ENCODE measurements at places on chromosomes 13 and 19.

- no peak for DNase-seq
Observed at GRCh38 chr13:99018418-99019180, 40.7 kb upstream of the DOCK9 start.

- no peak for DNase-seq
Observed at GRCh38 chr13:99832347-99832746, 139.2 kb downstream of the ZIC5 start.

DNA sequence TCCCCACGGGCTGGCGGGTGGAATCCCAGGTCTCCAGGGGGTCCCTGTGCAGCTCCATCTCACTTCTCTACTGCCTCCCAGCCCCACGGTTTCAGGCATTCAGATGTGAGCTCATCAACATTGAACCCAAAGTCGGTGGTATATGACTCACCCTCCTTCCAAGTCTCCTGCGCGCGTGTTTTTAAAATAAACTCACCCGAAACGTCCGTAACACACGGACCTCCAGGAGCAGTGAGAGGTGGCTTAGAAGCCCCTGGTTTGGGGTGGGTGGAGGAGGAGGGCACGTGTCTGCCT, 14.0 kb upstream of the CRTC1 start:
- DNase-seq, result no peak

- no peak for DNase-seq
Observed at GRCh38 chr19:35022460-35022859, 7.8 kb upstream of the SCN1B start.

GRCh38 chr13:112510987-112511685, 76.8 kb downstream of the TUBGCP3 start:
- DNase-seq, result no peak

DNA sequence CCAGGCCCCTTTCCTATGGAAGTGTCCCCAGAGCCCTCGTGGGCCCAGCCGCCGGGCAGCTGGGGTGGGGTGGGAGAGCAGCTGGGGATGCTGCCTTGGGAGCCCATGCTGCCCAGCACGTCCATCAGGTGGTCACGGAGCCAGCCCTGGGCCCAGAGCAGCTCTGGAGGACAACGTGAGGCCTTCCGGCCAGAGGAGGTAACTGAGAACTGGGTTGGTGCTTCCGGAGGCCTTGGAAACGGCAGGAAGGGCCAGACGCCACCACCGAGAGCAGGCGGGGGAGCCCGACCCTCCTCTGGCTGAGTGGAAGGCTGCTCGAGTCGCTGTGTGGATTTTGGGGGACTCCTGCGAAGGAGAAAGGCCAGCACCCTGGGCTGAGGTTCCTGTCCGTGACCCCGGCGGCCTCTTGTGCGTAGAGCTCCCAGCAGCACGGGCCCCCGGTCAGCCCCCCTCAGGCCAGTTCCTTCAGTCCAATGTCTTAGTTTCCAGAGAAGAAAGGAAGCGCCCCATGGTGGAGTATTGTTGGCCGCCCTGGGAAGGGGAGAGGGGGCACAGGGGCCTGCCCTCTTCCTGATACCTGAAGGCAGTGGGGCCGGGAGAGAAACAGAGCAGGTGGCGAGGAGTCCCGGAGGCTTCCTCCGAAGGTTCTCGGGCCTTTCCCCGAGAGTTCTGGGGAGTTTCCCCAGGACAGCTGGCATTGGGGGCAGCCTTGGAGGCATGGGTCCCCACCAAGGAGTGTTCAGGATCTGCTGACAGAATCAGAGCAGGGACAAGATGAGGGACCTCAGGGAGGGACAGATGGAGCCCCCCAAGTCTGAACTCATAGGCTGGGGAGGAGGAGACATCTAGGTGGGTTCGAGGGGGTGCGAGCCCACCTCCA, 68.8 kb downstream of the MLLT1 start:
- DNase-seq, result no peak

GRCh38 chr19:30890033-30890432, 459.2 kb downstream of the TSHZ3 start:
- DNase-seq, result no peak

DNA sequence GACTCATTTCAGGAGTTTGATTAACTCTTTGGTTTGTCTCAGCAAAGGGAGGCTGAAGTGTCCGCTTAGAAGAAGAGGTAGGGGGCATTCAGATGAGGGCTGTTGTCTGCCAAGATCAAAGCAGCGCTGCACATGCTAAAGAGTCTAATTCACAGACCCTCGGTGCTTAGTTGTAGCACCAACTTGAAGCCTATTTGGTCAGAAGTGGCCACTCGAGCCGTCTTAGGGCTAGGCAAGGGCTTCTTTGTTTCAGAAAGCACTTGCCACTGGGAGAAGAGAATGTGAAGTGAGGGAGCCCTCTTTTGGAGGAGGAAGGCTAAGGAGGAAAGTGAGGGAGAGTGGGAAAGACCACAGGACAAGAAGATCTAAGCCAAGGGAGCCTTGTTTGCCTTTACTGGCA, 313.4 kb upstream of the TMTC4 start:
- peak; percentile 1 for DNase-seq

DNA sequence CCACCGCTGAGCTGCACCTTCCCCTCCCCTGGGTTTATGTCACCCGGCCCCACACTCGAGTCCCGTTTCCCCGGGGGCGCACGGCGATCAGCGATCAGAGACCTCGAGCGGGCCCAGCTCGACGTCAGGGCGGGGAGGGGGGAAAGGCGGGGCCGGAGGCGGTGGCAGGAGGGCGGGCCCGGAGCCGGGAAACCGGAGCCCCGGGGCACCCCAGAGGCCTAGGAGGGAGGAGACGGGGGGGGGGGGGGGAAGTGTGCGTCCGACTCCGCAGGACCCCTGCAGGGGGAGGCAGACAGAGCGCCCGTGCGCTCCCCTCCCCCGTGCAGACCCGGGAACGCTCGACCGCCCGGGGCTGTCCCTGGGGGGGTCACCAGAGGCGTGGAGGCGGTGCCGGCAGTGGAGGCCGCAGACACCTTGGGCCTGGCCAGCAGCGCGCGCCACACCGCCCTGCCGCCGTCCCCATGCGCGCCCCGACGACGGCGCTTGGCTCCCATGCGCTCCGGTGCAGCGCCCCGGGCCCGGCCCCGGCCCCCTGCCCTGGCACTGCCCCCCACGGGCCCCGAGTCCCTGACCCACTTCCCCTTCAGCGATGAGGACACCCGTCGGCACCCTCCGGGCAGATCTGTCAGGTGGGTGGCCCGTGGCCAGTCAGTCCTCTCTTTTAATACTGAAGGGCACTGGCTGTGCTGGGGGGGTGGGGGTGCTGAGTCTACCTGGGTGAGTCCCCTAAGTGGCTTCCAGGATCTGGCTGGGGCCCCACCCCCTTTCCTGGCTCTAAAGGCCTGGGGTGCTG, 11.8 kb downstream of the PDE4A start:
- no peak for DNase-seq

Measured in A549 (cell line).